ENCODE measurements at places on chromosomes 2 and 18.

GRCh38 chr2:219406861-219407230 is 11.3 kb upstream of the DES start:
- no peak for DNase-seq

GRCh38 chr2:114683251-114683650 is 240.8 kb downstream of the DPP10 start:
- DNase-seq, result no peak

DNA sequence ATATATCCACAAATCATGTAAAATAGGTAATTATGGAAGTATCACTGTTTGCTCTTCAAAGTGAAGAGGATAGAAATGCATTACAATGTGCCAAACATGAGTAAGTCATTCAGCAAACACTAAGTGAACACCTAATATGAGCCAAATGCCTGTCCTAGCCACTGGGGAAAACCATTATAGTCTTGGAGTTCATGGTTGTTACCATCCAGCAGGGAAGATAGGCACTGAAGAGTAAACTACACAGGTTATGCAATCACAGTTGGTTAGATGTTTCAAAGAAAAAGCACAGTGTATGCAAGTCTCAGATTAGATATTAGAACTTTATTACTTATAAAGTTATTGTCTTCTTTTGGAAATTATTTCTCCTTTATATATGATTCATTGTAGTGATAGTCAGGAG is 3.9 kb upstream of the SERPINB2 start:
- no peak for DNase-seq

- DNase-seq, result no peak
Measured at GRCh38 chr2:136207665-136208064, 89.7 kb upstream of the CXCR4 start.

DNA sequence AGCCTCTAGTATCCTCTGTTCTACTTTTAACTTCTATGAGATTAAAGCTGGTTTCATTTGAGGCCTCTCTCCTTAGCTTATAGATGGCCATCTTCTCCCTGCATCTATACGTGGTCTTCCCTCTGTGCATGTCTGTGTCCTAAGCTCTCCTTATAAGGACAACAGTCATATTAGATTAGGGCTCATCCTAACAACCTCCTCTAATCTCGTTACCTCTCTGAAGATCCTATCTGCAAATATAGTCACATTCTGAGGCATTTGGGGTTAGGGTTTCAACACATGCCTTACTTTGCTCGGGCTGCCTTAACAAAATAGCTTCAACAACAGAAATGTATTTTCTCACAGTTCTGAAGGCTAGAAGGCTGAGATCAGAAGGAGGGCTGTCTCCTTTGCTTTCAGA is 11.6 kb upstream of the APOB start:
- no peak for DNase-seq

- DNase-seq, result no peak
Measured at GRCh38 chr18:23573626-23574431, 12.5 kb downstream of the NPC1 start.

- DNase-seq, result no peak
Measured at GRCh38 chr18:63207143-63207790, 112.3 kb downstream of the BCL2 start.

- DNase-seq, result no peak
Measured at GRCh38 chr2:170408461-170409163, 230.7 kb downstream of the MYO3B start.

DNA sequence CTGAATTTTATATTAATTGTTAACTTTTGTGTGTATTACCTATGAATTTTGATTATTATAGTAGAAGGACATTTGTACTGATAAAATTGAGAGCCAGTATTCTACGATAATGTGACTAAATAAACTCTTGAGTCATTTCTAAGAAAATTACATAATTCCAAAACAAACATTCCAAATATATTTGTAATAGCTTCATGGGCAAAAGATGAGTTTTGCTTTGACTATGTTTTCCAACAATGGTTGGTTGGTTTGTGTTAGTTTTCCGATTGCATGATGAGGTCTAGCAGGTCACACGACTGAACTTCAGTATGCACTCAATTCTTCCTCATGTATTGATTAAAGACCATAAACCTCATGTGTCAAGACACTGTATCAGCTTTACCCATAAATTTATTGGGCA is 71.7 kb upstream of the WDR75 start:
- no peak for DNase-seq

DNA sequence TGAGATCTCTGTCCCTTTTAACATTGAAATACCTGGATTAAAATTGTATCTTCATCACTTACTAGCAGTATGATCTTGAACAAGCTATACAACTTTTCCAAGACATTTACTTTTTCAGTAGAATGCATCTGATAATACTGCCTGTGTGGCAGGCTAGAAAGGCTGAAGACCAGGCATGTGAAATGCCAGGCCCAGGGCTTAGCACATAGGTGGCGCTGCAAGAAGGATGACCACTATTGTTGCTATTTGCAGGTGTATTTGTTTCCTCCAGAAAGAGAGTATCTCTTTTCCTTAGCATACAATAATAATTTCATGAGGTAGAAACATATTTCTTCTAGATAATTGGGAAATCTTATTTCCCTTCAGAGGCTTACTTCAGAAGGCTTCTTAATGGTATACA is 331.3 kb downstream of the THSD7B start:
- DNase-seq, result no peak
